ENCODE measurements at places on chromosomes 6 and 20.

- peak; percentile 56 for DNase-seq
Measured at GRCh38 chr20:3168079-3168828, 5.1 kb downstream of the LZTS3 start.

DNA sequence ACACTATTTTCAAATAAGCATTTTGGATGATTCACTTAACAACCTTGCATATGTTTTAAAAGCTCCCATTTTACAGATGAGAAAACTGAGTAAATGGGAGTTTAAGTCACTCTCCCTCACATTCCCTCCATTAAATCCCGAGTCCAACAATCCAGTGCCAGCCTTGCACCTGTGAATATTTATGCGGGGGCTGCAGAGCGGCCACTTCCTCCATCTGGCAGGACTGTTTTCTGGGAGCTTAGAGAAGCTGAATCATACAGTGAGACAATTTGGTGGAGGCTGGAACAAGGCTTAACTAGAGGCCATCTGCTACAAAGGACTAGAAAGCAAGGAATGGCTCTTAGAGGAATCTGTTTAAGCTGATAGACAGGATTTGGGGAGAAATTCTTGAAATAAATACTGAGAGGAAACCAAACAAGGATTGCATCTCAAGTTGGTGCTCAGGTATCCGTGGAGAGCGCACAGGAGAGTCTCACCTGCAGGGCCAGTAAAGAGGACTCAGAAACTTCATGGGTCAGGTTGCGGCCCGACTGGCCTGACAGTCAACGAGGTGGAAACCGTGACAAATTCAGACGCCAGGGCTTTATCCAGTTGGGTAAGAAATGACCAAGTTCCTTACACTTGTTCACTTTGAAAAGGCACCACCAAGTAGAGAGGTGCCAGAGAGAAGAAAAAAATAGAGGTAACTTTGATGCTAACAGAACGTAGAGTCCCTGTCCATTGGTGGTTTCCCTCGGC is 478.5 kb downstream of the QKI start:
- no peak for DNase-seq

GRCh38 chr20:44074252-44075151 is 112.5 kb downstream of the JPH2 start:
- no peak for DNase-seq

DNA sequence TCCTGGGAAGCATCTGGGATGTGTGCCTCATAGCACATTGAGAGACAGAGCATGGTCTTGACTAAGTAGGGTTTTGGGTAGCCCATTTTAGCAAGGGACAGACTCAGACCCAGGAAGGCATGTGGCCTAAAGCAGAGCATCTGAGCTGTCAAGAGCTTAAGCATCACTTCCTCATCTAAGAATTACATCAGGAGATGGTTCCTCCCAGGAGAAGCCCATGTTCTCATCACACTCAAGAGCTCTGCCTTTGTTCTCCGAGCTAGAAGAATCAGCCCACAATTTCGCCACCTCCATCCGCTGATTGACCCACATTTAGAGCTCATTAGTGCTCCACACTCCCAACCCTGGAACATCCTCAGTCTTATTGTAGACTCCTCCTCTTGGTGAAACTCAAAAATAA is 68.3 kb downstream of the NPEPL1 start:
- no peak for DNase-seq

GRCh38 chr20:12925210-12925755 is 83.5 kb upstream of the SPTLC3 start:
- peak; percentile 28 for DNase-seq

- peak; percentile 71 for DNase-seq
Measured at GRCh38 chr6:166258854-166259276, 49.3 kb downstream of the PRR18 start.

- DNase-seq, result no peak
Measured at GRCh38 chr6:87482366-87482765, 9.6 kb downstream of the SLC35A1 start.

- no peak for DNase-seq
Measured at GRCh38 chr20:31790401-31790800, 28.8 kb upstream of the MYLK2 start.

DNA sequence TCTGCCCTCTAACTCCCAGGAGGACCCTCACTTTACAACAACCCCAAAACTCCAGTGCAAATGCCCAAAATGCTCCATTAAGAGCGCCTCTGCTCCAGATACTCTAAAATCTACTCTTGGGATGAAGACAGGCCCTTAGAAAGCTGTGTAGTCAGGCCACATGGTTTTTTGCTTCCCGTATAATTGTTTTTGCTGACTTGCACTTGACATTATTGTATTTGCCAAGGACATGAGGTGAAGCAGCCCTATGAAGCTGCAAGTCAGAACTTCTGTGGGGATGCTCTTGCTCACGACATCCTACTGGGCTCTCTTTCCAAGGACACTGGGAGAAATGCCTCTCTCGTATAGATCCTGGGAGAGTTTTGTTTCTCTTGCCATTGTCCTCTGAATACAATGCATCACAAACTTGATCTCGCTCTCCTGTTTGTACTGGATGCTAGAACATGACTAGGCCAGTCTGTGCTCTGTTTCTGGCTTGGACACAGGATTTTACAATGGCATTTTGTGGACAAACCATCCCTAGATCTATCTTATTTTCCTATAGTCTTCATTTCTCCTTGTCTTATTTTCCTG is 177.2 kb upstream of the DTNBP1 start:
- no peak for DNase-seq

DNA sequence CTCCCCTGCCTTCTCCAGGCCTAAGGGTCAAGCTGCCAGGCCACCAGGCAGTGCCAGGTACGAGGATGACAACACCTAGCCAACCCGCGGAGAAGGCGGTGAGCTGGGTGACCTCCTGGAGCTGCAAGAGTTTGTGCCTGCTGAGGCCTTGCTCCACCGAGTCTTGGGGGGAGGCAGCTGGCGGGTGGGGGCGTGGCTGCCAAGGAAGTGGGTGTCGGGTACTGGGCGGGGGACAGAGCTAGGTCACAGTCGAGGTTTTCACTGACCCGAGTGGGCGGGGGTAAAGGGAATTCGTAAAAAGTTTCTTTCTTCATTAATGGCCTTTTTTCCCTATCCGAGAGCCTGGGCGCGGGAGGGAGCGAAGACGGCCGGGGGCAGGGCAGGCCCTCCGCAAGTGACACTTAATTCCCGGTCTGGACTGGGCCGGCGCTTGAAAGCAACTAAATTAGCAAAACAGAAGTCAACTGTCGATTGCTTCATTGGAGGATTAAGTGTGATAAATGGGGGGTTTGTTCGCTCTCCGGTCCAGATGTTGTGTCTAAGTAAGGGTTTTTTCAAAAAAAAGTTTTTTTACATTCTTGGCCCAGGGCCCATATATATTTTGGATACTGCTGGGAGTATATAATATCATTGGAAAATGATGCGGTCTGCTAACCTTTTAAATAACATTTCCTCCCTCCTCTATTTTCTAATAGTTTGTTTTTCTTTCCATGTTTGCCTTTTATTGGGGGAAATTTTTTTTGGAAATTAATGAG is 43.1 kb upstream of the FOXP4 start:
- DNase-seq, result no peak

DNA sequence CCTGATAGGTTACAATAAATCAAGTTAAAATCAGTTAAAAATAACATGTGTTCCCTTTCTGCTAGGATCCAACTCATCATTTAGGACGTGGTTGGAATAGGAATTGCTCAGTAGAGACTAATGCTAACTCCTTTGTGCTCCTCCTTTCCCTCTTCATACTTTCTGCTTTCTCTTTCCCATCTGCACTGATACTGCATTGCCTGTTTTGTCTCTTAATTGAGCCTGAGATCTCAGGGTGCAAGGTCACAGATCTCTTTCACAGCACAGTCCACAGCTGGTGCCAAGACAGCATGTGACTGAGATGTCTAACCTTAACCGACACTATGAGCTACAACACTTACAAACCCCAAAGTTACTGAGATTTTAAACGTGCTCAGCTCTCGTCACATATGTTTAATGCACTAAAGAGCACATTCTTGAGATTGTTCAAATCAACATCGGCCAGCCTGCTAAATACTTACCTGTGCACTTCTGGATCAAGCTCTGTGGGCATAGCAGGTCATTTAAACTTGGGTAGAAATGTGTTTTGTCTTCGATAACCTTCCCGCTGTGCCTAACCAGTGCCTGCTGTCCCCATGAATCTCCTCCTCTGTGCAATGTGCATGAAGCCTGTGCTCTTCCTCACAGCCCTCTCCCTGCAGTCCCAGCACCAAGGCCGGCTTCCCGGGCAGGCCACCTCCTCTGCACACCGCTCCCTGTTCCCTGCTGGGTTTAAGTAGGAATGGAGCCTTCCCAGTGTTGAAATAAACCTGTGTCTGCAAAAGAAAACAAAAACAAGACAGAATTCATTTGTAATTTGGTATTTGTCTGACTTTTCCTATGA is 39.6 kb upstream of the AFDN start:
- DNase-seq, result no peak

GRCh38 chr20:31675828-31676608 is 38.3 kb downstream of the COX4I2 start:
- DNase-seq, result peak; percentile 59

- no peak for DNase-seq
Measured at GRCh38 chr6:95280686-95281273, 296.6 kb upstream of the MANEA start.

DNA sequence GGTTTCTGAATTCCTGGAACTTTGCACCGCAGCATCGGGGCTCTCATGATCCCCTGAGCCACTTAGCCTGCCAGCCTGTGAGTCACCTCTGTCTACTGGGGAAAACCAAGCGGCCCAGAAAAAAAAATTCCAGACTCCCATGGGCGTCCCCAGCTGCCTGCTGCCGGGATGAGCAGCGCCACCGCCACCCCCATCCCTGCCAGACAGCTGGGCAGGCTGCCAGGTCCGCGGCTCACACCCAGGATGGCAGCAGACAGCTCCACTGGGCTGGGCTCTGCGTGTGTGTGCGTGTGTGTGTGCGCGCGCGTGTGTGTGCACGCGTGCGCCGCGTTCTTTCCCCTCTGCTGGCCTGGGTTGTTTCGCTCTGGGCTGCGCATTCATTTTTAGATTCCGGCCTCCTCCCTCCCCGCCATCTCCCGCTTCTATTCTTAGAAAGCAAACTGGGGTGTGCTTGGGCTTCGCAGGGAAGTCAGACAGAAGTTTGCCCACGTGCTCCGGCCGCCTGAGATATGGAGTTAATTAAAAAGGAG is 38.9 kb upstream of the PMEPA1 start:
- peak; percentile 65 for DNase-seq

- DNase-seq, result no peak
Measured at GRCh38 chr6:5497896-5498578, 236.7 kb downstream of the FARS2 start.

- no peak for DNase-seq
Measured at GRCh38 chr6:169253337-169254238, at the start of gene THBS2. TSS of gene THBS2 (minus strand) at chr6:169253846. CDS start at chr6:169250784, 3,062 bp downstream.

GRCh38 chr20:40663991-40664880 is 24.8 kb downstream of the MAFB start:
- no peak for DNase-seq

DNA sequence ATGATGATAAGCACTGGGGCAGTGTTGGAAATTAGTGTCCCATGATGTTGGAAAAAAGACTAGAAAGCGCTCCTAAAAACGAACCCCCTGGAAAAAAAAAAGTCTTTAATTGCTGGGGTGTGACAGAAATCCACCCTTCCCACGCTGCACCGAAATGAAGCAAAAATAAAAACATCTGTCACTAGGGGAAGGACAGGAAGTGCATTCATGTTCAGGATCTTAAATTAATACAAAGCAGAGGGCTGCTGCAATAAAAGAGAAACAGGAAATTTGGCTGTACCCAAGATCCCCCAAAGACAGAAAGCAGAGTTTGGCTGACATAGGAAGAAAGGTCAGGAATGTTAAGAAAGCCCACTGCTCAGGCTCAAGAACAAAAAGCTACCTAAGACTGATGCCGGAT is 333.9 kb downstream of the TBC1D32 start:
- no peak for DNase-seq

- no peak for DNase-seq
Measured at GRCh38 chr20:38386004-38386403, 39.7 kb downstream of the LBP start.

GRCh38 chr20:38184101-38184500 is 19.0 kb upstream of the TGM2 start:
- DNase-seq, result no peak

DNA sequence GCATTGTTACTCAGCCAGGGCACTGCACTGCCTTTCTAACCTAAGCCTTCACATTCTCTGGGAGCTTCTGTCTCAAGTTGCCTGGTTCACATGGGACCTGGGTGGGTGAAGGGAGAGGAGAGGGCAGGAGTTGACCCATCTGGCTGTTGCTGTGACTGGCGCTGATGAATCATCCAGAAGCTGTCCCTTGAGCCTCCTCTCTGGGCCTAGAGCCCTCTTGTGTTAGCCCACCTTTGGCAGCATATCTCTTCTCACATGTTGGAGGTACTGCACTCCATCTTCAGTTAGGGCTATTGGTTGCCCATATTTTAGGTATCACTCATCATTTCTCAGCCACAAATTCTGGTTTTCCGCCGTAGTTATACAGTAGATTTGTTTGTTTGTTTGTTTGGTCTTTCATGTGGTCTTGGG is 19.8 kb downstream of the XRN2 start:
- no peak for DNase-seq

DNA sequence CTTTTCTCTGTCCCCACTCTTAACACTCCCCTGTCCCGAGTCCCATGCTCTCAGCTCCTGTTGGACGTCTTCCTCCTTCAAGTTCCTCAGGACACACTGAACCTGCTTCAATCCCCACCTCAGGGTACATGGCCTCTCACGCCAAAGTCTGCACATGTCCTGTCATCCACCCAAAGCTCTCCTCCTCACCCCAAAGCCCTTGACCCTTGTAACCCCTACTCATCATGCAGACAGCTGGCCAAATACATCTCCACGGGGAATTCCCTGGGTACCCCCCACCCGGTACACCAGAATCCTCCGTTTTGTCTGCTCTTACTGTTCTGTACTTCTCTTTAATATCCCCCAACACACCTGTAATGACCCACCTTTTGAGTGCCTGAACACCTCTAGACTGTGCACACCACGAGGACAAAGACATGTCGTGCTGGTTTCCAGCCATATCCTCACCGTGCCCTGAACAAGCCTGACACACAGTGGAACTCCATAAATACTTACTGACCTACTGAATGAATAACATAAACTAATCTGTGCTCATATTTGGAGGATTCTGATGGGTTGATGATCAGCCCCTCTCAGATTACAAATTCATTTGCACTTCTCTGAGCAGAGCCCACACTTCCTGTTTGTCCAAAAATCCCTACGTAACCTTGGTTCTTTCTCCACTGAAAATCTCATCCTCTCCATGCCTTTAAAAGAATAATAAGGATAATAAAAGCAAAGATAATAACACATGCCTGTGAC is 66.8 kb upstream of the EYA2 start:
- DNase-seq, result no peak

- DNase-seq, result no peak
Measured at GRCh38 chr6:16450821-16451220, 212.4 kb downstream of the GMPR start.

DNA sequence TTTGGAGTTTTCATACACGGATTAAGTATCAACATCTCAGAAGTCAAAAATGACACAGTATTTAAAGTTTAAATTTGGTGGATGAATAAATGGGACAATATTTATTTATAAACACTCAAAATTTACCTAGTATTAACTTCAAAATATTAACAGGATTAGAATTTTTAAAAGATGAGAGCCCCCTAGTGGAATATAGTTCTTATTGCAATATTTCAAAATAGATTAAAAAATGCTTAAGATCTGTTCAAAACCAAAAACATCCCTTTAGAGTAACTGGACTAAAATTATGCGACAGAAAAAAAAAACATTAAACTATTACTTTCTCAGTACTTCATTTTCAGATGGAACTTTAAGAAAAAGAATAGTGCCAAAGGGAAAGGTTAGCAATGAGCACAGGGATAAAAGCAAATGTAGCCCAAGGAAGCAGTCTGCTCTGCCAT is 56.6 kb downstream of the SNX14 start:
- no peak for DNase-seq

GRCh38 chr20:45359069-45359405 is 3.9 kb upstream of the SYS1 start:
- DNase-seq, result no peak

Data from CD4-positive, alpha-beta T cell treated with Interleukin-17A for 4 hours (primary cell).